ENCODE measurements at places on chromosomes 2 and 18.

DNA sequence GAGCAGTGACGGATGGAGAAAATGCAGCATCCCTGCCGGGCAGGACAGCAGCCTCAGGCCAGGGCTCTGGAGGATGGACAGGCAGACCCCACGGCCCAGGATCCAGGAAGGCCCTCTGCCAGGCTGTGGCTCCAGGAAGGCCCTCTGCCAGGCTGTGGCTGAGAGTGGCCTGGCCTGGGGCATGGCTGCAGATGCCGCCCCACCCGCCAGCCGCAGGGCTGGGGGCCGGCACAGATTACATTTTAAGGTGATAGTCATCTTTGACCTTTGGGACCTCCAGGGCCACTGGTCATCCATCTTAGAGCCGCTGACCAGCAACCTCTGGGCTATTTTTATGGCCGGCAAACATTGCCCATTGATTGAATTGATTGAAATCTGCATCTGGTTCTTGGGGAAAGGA, 98.0 kb upstream of the BOD1L2 start:
- DNase-seq: no peak

DNA sequence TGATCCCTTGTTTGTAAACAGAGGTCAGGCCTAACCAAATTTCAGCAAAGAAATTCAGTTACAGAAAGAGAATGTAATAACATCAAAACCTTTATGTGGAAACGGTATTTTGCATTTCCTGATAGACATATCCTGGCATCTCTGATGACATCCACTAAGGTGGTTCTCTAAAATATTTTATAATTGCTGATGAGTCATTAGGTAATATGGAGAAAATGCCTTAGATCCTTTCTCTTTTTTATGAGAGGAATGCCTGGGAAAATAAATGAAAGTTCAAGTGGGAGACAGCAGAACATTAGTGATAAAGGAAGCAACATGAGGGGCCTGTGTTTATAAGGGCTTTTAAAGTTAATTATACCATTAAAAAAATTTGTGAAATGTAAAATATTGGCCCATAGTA, 72.6 kb downstream of the PLCL1 start:
- no peak for DNase-seq

DNA sequence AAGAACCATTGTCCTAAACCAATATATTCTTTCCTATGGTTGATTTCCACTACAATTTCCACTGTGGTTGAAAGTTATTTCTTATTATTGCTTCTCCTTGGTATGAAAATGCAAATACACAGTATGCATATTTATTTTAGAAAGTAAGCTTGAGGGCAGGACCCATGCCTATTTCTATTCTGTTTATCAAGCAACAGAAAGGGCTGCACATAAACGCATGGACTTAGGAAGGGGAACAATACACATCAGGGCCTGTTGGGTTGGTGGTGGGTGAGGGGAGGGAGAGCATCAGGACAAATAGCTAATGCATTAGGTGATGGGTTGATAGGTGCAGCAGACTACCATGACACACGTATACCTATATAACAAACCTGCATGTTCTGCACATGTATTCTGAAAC, 20.7 kb downstream of the SLC4A3 start:
- DNase-seq: no peak

DNA sequence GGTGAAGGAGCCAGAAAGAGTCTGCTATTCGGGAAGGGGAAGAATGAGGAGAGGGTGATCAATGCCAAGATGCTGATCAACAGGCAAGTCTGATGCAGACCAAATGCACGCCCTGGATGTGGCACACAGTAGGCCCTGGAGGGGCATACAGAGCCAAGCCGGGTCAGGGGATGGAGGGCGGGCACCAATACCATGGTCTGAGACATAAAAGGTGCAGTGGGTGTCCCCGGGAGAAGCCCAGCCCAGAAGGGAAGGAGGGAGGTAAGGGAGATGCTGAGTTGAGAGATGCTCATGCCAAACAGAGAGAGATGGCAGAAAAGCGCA, 66.6 kb upstream of the ID2 start:
- DNase-seq: no peak

DNA sequence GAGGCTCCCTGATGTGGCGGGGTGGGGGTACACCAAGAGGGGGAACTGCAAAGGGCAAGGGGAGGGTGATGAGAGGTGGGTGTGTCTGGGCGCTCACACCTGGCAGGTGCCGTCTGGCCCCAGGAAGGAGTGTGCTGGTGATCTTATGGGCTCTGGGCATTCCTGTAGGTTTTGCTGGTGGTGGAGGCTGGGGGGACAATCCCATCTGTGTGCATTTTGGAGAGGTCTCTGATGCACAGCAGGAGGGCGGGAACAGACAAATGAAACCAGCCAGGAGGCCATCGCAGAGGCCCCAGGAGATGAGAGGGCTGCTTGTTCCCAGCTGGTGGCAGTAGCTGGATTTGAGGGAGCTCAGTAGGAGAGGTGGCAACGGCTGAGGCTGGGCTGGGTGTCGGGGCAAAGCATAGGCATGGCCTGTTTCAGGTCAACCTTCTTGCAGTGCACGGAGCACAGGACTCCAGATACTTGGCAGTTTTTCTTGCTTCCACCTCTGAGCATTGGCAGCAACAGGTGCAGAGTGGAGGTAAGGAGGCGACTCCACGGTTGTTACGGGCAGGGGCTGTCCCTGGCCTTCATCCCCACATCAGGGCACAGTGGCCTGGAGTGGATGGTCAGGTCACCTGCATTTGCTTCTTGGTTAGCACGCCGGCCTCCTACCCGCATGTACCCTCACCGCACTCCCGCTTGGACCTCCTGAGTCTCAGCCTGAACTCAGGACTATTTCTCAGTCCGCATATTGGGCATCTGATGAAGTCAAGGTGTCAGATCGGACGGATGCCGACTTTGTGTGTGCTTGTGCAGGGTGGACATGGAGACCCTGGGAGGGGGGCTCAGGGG, 194.2 kb upstream of the HDAC4 start:
- DNase-seq: no peak

DNA sequence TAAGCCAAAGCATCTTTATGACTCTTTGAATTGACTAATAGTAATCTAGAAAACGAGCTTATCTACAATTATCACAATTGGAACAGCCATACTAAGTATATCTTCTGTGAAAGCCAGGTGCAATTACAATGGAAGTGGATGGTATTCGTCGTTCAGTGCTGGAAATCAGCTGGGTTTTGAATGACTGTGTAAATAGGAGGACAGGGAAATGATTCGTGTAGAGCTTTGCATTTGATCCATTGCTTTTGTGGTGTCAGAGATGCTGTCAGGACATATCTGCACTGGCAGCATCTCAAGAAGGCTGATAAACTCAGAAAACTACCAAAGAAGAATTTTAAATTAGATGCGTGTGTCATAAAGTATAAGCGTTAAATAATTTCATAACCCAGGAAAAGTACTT, 187.1 kb downstream of the ZNF407 start:
- DNase-seq: no peak

DNA sequence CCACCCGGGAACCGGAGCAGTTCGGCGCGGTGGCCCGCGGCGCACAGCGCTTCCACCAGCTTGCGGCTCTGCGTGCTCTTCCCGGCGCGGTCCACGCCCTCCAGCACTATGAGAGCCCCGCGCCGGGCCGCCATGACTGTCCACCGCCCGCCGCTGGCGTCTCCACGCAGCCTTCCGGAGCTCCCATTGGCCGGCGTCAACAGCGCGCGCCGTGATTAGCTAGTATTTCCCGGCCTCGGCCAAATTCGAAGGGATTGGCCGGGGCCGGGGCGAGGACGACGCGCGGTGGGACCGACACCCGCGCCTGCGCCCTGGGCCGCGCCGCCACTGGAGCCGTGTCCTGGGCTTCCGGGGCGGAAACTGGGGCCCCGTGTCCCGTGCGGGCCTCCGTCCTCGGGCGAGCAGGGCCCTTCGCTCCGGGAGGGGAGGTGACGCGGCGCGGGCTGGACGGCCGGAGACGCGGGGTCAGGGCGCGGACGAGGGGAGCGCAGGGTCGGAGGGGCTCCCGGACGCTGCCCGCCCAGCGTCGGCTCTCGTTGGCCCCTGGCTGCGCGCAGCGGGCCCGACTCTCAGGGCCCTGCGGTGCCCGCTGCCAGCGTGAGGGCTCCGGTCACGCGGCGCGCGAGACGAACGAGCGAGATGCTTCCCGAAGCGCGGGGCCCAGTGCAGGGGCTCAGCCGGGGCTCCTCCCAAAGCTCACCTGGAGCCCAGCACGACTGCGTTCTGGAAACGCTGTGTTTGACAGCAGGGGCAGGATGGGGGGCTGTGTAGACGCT, at the start of gene DTYMK:
DTYMK (minus strand) TSS at position 166 of the 776 bp plus-strand sequence; CDS start at position 134, 32 bp downstream.
- peak; percentile 95 for DNase-seq

DNA sequence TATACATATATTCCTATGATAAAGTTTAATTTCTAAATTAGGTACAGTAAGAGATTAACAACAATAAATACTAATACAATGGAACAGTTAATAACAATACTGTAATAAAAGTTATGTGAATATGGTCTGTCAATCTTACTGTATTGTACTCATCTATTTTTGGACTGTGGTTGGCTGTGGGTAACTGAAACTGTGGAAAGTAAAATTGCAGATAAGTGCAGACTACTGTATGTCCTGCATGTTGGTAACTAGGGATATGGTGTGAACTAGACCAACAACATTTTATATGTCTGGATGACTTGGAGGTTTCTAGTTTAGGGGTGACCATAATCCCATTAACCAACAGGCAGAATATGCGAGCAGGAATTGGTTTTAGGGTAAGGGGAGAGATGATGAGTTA, 23.3 kb downstream of the PHLPP1 start:
- no peak for DNase-seq

All from CD4-positive, alpha-beta T cell treated with Interleukin-6 at 100 ng/mL for 8 hours (primary cell).